ENCODE measurements at places on chromosomes 13 and 19.

- no peak for DNase-seq
Measured at GRCh38 chr13:44407379-44407778, 33.8 kb downstream of the SERP2 start.

DNA sequence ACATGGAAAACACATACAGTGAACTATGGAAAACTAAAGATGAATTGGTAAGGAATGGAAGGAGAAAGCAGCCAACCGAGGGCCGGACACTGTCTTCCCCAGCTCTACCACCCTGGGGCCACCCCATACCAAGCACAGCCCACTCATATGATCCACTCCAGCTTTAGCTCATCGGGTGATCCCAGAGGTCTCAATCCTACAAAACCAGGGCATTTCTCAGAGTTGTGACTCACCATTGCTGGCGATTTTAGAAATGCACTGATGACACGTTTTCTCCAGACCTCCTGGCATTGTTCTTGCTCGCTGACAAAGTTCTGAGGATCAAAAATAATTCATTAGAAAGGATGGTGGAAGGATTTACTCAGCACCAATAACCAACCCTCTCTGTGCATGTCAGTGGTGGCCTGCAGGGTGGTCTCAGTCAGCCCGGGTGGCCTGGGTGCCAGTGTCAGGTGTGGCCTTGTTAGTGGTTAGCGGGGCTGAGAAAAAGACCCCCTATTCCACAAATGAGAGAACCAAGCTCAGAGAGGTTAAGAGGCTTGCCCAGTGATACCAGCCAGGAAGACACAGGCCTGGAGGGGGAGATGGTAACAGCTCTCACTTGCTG lies 6.6 kb downstream of the TMEM272 start:
- DNase-seq, result no peak

- no peak for DNase-seq
Measured at GRCh38 chr13:74662905-74663304, 528.7 kb upstream of the KLF12 start.

DNA sequence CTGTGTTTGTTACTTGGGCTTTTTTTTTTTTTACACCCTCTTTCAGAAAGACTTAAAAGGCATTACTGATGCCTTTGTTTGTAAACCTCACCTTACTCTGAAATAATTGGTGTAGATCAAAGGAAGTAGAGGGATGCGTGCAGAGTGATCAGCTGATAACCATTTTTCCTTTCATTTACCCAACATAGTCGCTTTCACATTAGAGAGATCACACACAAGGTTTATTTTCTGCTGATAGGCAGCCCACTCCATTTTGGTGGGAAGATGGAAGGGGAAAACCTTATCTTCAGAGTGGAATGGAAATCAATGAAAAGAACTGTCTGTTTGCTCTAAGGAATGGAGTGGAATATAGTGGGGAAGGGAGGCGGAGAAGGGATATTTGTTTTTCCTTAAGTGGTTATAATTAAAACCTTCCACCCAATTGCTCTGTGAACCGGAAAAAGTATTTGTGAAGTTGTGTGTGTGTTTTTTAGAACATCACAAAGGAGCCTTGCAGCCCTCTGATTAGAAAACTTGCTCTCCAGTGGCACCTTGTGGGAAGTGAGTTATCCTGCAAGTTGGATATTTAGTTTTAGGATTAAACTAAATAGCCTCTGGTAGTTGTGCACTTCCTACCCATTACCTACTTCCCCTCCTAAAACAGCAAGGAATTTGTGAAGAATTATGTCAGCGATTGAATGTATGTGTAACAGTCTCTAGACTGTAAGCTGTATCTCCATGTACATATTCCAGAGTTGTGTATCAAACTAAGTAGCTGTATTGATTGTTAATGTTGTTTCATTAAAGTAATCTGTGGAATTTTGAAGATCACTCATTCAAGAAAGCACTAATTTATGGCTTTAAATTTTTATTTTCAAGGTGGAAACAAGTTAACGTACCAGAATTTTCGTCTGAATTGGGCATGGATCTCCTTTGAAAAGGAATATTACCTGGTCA lies 76.8 kb downstream of the FREM2 start:
- no peak for DNase-seq

DNA sequence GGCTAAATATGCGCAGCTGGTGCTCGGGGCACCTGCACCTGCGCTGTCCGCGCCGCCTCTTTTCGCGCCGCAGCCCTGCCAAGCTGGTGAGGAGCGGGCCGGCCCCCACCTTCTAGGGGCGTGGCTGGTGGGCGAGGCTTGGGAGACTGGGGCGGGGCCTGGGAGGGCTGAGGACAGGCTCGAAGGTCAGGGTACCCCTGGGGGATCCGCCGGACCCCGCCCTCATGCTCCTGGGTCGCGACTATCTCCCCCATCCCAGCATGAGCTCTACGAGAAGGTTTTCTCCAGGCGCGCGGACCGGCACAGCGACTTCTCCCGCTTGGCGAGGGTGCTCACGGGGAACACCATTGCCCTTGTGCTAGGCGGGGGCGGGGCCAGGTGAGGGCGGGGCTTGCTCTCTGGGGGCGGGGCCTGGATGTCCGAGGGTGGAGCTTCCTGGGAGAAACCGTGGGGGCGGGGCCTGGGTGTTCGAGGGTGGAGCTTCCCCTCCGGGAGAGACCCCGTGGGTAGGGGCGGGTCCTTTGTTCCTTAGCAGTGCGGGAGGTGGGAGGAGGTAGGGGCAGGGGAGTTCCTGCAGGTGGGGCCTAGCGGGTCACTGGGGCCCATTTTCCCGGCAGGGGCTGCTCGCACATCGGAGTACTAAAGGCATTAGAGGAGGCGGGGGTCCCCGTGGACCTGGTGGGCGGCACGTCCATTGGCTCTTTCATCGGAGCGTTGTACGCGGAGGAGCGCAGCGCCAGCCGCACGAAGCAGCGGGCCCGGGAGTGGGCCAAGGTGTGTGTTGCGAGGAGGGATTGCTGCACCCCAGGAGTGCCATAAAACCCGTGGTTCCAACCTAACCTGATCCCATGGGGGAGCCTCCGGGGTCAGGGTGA lies 19.7 kb downstream of the PNPLA6 start:
- DNase-seq, result no peak

- DNase-seq, result no peak
Measured at GRCh38 chr19:29694669-29695627, 20.1 kb downstream of the C19orf12 start.

DNA sequence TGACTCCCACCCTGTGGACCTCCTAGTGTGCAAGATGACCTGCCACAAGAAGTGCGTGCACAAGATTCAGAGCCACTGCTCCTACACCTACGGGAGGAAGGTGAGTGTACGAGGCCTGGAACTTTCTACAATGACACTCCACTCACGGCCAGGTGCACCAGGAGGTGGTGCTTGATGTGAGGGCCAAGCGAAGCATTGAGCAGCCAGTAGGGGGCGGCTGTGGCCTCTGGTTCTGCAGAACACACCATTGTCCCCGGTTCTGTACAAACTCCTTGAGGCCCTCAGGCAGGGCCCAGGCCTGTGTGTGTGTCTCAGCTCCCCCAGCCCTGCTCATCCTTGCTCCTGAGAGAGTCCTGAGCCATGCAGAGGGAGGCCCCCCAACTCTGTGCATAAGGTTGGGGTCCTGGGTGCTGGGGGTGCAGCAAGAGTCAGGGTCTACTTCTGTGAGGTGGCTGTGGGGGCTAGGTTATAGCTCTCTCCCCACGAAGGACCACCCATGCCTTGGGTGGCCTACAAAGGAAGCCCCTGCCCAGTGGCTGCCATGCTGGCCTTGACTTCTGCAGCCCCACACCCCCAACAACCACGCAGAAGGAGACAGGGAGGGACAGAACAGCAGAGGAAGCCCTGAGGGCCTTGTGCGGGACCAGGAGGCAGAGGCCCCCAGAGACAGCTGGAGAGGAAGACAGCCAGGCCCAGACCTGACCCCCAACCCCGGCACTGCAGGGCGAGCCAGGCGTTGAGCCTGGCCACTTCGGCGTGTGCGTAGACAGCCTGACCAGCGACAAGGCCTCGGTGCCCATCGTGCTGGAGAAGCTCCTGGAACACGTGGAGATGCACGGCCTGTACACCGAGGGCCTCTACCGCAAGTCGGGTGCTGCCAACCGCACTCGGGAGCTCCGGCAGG lies 9.7 kb upstream of the USE1 start:
- no peak for DNase-seq

DNA sequence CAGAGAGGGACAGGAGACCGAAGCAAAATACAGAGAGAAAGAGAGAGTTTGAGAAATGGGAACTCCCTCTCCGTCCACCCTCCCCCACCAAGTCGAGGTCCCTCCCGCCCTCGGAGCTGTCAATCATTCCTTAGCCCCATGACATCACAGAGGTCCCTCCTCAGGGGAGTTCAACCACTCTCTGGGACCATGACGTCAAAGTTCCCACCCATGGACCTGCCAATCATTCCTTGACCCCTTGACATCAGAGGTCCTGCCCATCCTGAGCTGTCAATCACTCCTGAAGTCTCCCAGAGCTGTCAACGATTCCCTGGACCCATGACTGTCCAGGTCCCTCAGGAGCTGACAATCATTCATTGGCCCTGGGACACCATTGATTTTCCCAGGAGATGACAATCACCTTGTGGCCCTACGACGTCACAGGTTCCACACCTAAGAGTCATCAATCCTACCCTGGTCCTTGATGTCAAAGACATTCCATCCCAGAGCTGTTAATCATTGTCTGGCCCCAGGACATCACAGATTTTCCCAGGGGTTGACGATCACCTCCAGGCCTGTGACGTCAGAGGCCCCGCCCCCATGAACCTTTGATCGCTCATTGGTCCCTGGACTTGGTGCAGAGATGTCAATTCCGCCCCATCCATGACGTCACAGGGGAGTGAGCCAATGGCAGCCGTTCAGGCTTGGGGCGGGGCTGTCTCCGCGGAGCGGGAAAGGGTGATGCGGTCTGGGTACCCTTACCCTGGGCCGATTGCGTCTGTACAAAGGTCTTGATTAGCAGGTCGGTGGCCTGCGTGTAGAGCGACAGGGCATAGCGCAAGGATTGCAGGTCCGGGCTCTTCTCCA lies 61.7 kb downstream of the COLGALT1 start:
- DNase-seq, result no peak

- no peak for DNase-seq
Measured at GRCh38 chr19:3082331-3082730, 11.8 kb upstream of the GNA11 start.

DNA sequence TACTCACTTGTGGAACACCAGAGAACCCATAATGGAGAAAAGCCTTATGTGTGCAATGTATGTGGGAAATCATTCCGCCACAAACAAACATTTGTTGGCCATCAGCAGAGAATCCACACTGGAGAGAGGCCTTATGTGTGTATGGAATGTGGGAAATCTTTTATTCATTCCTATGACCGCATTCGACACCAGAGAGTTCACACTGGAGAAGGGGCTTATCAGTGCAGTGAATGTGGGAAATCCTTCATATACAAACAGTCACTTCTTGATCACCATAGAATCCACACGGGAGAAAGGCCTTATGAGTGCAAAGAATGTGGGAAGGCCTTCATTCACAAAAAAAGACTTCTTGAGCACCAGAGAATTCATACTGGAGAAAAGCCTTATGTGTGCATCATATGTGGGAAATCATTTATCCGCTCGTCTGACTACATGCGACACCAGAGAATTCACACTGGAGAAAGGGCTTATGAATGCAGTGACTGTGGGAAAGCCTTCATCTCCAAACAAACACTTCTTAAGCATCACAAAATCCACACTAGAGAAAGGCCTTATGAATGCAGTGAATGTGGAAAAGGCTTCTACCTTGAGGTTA lies 10.9 kb downstream of the ZNF549 start:
- no peak for DNase-seq

DNA sequence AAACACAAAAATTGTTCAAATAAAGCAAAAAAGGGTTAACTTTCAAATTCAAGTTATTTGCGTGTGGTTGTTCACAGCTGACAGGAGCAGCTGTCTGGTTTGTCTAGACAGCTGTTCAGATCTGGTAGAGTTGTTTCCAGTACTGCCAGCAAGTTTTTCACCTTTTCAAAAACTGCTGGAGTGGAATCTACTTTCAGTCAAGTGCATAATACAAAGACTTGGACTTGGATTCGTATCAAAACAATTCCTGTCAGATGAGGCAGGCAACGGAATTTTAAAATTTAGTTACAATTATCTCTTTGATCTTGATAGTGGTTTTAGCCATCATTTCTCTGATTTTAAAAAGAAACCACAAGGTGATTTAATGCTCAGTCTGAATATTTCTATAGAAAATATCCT lies 51.7 kb upstream of the EEF1AKMT1 start:
- no peak for DNase-seq

DNA sequence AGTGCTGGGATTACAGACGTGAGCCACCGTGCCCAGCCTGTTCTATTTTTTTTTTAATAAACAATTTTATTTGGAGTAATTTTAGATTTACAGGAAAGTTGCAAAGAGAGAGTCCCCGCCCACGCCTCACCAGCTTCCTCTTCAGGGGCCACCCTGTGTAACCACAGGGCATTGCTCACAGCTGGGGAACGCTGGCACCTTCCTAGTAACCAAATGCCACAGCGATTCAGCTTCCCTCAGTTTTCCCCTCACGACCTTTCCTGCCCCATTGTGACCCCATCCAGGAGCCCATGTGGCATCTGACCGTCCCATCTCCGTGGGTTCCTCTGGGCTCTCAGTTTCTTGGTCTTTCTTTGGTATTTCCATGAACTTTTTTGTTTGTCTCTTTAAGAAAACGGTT lies 83.9 kb downstream of the GNG7 start:
- no peak for DNase-seq

- DNase-seq, result no peak
Measured at GRCh38 chr19:1269478-1270212, 513 bp downstream of the CIRBP start.

GRCh38 chr13:91946498-91947070 lies 548.2 kb downstream of the GPC5 start:
- no peak for DNase-seq

DNA sequence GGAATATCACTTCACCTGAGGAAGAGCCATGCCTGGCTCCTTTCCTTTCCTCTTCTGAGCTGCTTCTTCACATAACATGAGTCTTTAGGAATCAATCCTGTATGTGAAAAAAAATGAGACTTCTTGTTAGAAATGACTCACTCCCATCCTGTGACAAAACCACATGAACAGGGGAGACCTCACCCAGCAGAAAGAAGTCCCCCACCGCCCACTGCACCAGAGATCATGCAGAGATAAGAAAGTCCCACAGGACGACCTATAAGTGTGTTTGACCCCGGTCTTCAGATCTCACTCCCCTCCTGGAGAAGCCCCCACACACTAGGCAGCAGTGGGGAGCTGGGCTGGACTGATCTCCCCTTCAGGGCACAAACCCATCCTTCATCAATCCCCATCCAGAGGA lies 7.8 kb downstream of the ZNF600 start:
- no peak for DNase-seq

GRCh38 chr19:14826006-14826405 lies 9.0 kb downstream of the OR7A5 start:
- DNase-seq, result no peak

- no peak for DNase-seq
Measured at GRCh38 chr19:32998722-32999121, 26.7 kb downstream of the FAAP24 start.
